Natural killer cell (primary cell): ENCODE measurements at places on chromosomes 11 and 22. TPM values are rescaled to one million over a fixed set of nuclear protein-coding genes. Genes with fewer than 3 reads are reported as not detected.

DNA sequence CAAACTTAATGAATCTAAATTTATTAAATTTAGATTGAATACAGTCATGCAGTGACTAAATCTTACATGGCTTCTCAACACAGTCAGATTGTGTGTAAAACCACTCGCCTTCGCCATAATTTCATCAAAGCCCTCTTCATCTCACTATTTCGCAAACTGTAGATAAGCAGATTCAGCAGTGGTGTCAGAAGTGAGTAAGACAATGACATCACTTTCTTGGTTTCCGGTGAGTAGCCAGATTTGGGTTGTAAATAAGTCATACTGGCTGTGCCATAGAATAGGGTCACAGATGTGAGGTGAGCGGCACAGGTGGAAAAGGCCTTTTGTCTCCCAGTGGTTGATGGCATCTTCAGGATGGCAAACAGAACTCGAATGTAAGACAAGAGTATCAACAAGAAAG, 3.4 kb downstream of the OR10A6 start:
- no peak for DNase-seq

GRCh38 chr11:79441461-79441875, 638 bp upstream of the TENM4 start:
- no peak for DNase-seq

The KBTBD3 gene
- total RNA-seq = 9.9 TPM

The MISFA gene
- total RNA-seq = 3.5 TPM

The MYEOV gene
- 1.1 TPM for total RNA-seq

DNA sequence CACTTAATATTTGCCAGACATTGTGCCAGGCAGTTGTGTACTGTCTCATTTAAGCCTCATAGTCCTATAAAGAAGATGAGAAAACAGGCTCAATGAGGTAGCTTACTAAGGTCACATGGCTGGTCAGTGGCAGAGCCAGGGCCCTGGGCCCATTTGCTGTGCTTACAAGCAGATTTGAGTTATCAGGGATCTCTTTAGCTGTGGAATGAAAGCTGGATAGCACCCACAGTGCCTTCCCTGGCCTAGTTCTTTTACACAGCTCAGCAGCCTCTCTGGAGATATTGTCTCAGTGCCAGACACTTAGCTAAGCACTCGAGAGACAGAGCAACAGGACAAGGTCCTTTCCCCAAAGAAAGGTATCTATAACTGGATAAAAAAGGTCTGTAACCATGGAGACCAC, 6.1 kb downstream of the TMEM86A start:
- no peak for DNase-seq

DNA sequence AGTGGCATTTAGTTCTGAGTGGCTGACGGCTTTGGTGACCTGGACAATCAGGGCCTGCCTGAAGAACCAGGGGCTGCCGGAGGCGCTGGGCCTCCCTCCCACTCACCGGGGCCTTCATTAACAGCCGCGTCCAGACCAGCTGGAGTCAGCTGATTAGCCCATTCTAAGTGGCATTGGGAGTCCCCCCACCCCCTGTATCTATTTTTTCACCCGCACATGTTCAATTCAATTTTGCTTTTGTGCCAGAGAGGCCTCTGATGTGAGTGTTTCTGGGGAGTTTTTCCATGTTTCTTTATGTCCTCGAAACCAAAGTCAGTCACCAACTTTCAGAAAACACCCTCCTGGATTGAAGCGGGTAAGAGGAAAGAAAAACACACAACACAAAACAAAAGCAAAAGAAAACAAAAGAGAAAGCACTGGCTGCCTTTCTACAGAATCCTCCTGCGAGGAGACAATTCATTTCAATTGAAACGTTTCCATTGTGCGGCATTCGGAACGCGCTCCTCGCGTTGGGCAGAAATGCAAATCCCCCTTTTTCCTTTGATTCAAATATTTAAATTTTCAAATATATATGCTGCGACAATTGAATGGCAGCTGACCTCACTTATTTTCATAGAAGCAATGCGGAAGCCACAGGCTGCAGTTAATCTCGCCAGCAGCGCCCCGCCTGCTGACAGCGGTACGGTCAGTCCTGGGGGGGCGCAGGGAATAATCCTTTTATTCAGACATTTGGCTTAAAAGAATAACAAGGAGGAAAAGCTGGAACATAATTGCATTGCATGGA, 17.7 kb downstream of the CDKN1C start:
- no peak for DNase-seq

DNA sequence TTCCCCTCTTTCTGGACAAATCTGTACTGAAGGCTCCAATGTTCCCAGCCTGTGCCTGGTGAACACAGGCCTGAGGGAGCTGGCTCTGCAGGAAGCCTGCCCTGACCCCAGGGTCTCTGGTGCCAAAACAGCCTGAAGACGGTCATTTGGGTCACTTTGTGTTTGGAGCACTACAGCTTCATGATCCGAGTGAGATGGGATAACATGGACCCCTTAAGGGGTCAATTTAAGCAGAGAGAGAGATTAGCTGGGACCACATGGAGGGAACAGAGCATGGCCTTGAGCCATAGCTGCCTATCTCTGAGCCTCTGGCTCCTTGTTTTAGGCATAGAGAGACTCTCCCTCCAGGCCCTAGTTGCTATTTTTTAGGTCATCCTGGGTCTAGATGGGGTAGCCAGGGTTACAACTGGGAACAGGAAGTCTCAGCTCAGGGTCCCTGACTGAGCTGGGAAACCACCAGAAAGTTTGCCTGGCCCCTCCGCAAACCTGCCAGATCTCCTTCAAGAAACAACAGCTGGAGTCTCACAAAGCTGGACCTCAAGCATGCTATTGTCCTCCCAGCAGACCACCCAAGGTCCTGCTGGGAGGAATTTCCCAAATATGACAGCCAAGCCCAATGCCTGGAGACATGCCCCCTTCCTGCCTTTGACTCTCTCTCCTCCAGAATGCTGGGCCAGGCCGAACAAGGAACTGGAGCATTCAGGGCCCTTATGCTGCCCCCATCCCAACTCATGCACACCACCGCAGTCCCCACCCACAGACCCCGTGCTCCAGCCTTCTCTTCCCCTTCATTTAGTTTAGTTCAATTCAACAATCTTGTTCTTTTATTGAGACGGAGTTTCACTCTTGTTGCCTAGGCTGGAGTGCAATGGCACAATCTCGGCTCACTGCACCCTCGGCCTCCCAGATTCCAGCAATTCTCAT, 4.0 kb downstream of the SLCO2B1 start:
- no peak for DNase-seq

The IL18 gene
- total RNA-seq = 10.7 TPM

DNA sequence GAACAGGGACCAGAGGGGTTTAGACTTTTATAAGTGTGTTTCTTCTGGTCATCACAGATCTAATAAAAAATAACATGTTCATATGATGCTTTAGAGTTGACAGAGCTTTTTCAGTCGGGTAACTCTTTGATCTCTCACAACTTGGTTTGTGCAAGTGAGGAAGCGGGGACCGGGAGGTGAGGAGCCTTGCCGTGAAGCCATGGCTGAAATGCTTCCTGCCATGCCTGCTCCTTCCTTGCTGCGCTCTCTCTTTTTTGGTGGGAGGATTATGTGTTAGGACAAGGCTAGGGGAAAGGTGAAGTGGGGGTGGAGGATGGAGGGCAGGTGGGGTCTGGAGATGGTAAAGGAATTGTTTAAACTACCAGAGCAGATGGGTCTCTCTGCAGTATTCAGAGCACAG, 23.8 kb downstream of the TEAD1 start:
- DNase-seq = no peak

DNA sequence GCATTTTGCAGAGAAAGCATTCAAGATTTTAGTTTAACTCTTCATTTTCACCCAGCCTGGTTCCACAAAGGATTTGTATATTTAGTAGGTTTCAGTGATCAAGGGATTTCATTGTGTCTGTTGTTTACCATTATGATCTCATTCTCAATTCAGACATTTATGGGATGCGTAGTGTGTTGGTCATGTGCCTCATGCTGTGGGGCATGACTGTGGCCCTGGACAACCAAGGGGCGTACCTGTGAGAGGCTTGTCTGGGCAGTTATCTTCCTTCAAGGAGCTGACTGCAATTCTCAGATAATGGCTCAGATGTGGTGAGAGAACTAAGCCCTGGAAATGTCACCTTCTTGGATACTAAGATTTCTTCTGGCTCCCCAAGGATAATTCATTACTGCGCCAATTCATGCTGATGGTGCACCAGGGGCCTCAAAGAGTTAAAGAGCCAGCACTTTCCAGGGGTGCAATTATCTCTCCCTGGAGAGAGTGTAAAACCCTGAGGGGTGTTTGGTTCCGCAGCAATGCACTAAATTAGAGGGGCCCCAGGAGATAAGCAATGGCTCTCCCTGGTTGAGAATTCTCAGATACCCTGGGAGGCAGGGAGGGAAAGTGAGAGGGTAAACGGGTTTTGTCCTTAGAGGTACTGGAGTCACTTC, 32.2 kb downstream of the SLC6A5 start:
- DNase-seq = no peak

The OSBP2 gene
- 0.65 TPM for total RNA-seq

The ZNF214 gene
- not detected for total RNA-seq
